D341Med (cell line): ENCODE measurements at places on chromosomes 3 and 15.

GRCh38 chr3:138412821-138413551 is 21.4 kb upstream of the ESYT3 start:
- DNase-seq = no peak

GRCh38 chr3:27659279-27660021 is 62.7 kb downstream of the EOMES start:
- peak; percentile 76 for DNase-seq

DNA sequence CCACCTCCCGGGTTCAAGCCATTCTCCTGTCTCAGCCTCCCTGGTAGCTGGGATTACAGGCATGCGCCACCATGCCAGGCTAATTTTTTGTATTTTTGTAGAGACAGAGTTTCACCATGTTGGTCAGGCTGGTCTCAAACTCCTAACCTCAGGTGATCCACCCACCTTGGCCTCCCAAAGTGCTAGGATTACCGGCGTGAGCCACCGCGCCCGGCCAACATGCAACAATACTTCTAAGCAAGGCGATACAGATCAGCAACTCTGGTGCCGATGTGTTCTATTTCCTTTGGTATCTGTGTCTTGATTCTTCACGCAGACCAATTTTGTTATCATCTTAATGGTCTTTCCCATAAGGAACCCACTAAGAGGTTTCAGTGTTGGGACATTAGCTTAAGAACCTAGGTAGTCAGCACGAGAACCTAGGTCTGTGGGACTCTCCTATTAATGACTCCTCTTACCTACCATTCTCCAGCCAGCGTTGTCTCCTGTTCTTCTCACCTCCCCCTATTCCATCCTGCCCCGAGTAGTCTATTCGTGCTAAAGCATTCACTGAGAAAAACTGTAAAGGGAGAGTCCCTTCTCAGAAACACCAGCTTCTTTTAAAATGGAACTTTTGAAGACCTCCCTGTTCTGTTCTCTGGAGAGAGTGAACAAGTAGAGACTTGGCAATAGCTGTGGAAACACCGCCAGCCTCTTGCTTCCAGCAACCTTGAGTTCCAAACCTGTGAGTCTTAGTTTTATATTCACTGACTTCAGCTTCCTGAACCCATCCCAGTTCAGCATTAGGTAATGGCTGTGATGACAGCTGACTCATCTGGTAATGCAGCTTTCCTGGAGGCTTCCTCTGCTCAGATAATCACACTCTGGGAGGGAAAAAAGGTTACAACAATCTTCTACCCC is 61.2 kb downstream of the TSC22D2 start:
- DNase-seq = no peak

DNA sequence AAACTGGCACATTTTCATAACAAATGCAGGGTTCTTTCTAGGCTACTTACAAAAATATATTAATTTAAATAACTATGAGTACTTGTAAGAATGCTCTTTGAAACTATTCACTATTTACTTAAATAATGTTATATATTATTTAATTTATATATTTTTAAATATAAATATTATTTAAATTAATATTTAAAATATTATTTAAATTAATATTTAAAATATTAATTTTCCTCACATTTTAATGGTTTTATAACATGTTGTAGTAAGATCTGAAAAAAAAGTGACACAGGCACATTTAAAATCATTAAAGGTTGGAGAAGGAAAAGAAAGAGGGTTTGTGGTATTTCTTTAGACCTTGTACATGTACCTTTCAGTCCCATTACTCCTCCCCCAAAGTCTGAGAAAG is 34.6 kb downstream of the CCDC14 start:
- DNase-seq = no peak

- no peak for DNase-seq
Measured at GRCh38 chr15:53611145-53611920, 148.1 kb downstream of the WDR72 start.

- no peak for DNase-seq
Measured at GRCh38 chr3:116314476-116314875, 130.8 kb downstream of the LSAMP start.

DNA sequence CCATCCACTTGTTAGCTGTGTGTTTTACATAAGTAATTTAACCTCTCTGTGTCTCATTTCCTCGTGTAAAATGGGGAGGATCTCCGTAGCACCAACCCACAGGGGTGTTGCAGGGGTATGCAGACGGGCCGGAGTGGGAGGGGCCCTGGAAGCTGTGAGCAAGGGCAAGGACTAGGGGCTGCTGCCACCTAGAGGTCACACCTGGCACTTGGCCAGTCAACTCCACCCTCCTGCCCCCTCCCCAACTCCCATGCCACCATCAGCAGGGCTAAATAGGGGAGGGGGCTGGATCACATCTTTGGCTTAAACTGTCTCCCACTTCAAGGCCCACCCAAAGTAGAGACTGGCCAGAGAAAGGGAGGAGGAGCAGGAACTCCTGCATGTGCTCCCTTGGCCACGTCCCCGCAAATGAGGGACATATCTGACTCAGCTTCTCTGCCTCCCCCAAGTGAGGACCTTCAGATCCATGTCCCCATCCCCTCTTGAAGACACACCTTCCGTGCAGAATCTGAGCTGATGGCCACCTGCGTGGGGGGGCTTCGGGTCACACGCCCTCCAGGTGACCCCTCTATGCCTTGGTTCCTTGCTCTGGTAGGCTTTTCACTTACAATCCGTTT is 2.6 kb downstream of the CCDC9B start:
- DNase-seq = peak; percentile 86

DNA sequence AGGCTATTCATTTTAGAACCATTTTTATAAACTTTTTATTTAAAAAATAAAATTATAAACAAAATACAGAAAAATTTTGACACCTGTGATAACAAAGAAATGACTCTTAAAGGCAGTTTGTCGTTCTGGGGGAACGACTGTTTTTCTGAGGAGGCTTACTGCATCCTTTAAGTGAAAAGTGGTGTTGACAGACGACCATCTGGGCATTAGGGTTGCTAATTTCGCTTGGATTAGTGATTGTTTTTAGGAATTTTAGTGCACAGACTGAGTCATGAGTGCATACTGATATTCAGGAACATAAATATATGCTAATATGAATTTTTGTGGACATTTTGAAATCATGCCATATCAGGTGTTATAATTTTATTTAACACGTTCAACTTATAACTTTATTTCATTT is 28.5 kb downstream of the OSTN start:
- no peak for DNase-seq

GRCh38 chr3:42085641-42086376 is 5.3 kb upstream of the TRAK1 start:
- no peak for DNase-seq

DNA sequence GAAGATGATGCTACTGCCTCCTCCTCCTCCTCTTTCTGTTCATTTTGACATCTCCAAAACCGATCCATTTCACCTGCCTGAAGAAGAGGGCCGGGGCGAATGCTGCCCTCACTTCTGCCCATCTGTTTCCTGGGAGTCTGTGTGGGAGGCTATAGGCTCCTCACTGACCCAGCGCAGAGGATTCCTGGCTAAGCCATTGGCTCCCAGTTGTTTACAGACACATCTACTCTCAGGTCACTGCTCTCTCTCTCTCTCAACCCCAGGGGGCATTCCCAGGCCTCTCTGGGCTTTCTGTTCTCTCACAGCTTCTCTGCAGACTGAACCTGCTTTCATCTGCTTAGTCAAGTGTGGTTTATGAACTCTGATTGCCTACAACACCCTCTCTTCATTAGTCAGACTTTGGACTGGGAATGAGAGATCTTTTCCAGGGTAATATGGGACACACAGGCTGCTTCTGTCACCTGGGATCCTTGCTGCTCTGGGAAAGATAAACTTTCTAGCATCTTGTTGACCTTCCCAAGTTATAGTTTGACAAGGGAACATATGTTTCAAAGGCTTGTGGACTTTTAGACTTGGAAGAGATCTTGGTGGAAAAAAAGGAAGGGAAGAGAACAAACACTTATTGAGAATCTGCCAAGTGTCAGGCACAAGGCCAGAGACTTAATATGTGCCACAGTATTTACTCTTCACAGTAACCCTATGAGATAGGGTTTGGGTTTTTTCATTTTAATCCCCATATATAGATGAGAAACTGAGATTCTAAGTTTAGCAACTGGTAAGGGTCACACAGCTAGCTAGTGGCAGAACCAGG is 30.2 kb upstream of the USP3 start:
- no peak for DNase-seq

- no peak for DNase-seq
Measured at GRCh38 chr3:41111011-41111410, 88.3 kb upstream of the CTNNB1 start.

GRCh38 chr15:101497484-101498034 is 8.1 kb upstream of the PCSK6 start:
- DNase-seq = no peak

DNA sequence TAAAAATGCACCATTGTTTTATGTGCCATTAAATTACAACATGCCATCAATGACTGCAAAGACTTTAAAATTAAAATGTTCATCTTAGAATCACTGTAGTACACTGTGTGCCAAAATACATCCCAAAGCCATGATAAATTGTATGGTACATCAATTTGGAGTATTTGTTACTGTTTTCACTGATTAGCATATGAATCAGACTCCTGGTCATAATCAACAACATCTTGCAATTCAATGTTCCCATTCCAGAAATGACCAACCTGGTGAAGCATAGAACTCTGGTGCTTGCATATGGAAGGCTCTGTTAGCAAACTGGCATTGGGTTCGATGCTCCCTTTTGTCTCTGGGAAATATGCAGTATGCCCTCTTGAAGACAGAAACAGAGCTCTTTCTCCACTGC is 22.5 kb downstream of the LYSMD2 start:
- DNase-seq = no peak

- DNase-seq = no peak
Measured at GRCh38 chr3:100775669-100776068, 66.4 kb downstream of the TFG start.

- no peak for DNase-seq
Measured at GRCh38 chr3:24394754-24395153, 99.9 kb downstream of the THRB start.

DNA sequence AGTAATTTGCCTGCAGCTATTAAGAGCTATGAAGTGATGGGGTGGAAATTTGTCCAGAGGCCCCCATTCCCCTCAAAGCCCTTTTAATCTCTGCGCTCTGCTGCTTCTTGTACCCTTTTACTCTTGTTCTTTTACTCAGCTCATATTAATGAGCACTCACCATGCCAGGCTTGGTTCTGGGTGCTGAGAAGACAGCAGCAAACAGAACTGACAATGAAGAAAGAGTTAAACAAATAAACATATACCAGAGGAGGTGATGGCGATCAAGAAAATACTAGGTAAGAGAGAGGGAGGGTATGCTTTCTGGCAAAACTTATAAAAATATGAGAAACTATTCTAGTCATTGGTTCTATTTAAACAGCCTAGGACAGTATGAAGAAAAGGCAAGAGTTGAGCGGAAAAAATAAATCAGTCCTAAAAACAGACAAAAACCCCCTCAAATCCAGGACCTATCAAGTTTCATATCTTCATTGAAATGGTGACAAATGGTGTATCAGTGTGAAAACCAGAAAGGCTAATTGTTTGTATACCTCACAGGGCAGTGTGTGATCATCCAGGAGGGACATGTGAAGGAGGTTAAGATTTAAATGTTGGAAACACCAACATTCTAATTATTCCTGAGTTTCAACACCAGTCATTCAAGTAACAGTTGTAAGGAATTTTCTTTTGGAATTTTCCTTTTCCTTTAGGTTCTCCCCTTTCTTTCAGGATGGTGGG is 144.9 kb downstream of the FNDC3B start:
- no peak for DNase-seq

- DNase-seq = peak; percentile 11
Measured at GRCh38 chr15:101426761-101427333, 62.7 kb downstream of the PCSK6 start.

- DNase-seq = peak; percentile 42
Measured at GRCh38 chr3:18988614-18989229, 159.6 kb upstream of the KCNH8 start.
